ENCODE measurements at places on chromosomes 5 and 9. TPM values are rescaled to one million over a fixed set of nuclear protein-coding genes. Genes with fewer than 3 reads are reported as not detected.

Gene FREM1
- 1.5 TPM for total RNA-seq

Gene FOXD4L4
- total RNA-seq, result 0.43 TPM

Gene MED27
- 17.1 TPM for total RNA-seq

Gene AMBP
- not detected for total RNA-seq

Gene CDH18
- 4.7 TPM for total RNA-seq

Data from placental epithelial cell (primary cell).